ENCODE measurements at places on chromosomes 1 and 21.

DNA sequence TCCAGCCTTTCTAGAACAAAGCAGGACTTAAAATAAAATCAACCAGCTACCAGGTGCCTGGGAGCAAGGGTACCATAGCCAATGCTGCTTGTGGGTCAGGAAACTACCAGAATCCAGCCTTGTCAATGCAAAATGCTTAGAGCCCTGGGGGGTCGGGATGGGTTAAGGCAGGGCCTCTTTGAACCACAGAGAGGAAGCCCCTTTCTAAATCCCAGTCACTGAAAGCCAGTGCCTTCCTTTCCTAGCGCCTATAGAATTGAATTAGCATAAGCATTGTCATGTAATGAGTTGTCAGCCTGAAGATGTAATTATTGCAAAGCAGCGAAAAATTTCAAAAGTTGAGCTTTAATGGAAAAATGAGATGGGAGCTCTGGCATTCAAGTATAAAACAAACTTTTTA is 176.6 kb upstream of the DAB1 start:
- no peak for DNase-seq

GRCh38 chr1:158961178-158961577 is 29.8 kb downstream of the PYHIN1 start:
- no peak for DNase-seq

- no peak for DNase-seq
Observed at GRCh38 chr21:44615466-44615865, 3.6 kb downstream of the KRTAP10-8 start.

- DNase-seq, result no peak
Observed at GRCh38 chr1:192794768-192795035, 14.1 kb upstream of the RGS2 start.

DNA sequence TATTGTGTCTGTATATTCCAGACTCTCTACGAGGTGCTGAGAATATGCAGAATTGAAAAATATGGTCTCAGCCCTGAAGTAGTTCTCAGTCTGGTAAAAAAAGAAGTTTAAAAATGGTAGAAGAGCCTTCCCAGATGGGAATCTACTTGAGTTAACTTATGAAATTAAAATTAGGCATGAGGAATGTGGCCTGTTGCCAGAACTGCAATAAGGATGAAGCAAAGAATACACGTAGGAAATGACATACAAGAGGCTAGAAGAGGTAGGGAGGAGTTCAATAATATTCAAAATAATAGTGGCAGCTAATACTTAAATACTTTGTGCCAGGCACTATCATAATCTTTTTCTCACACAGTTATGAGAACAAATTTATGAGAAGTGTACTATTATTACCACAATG is 6.3 kb downstream of the ASPM start:
- DNase-seq, result no peak

- DNase-seq, result no peak
Observed at GRCh38 chr1:46148318-46148717, 15.9 kb upstream of the PIK3R3 start.

DNA sequence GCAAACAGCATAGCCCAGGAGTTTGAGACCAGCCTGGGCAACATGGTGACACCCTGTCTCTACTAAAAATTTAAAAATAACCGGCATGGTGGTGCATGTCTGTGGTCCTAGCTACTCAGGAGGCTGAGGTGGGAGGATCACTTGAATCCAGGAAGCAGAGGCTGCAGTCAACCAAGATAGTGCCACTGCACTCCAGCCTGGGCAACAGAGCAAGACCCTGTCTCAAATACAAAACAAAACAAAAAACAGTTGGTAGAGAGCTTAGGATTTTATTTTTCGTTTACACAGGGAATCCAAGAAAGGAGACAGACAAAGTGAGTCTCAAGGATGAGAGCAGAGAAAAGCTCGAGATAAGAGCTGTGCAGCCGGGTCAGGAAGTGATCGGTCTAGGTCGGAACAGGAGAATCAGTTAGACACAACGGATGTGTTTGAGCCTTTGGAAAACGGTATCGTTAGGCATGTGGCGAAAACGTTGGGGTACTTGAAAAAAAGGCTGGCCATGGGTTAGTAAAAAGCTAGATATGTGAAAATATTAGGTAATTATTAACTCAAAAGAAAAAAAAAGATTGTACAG is 1.7 kb upstream of the MIB2 start:
- DNase-seq, result no peak

DNA sequence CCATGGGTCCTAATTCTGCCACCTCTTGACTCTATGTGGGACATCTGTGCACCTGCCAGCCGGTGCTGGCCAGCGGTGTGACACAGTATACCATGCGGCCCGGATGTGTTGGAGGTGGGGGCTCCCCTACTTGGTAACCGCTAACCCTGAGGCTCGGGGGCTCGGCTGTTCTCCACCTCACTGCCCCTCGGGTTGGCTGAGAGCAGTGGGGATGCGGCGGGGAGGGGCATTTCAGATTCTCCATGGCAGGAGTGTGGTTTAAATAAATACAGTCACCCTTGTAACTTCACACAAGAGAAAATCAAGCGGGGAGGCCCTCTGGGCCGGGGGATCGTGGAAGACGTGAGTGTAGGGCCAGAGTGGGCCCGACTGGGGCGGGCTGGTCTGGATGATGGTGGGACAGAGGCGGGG is 11.0 kb downstream of the KRTAP10-1 start:
- no peak for DNase-seq

- DNase-seq, result no peak
Observed at GRCh38 chr21:15311510-15311909, 246.7 kb upstream of the NRIP1 start.

DNA sequence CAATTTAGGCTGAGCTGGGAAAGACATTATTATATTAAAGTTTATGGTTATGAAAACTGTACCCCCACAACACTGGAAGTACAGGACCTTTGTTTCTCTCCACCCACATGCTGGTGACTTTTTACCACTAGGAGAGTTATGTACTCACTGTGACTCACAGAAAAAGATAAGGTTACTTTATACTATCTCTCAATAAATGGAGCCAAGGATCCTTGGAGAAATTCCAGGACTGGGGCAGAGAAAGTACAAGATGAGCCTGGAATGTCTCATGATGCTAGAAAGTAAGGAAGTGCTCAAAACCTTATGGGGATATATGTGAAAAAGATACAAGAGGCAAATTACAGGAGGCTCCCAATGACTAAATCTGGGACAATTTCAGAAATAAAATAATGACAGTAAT is 63.9 kb upstream of the C1orf105 start:
- DNase-seq, result no peak

DNA sequence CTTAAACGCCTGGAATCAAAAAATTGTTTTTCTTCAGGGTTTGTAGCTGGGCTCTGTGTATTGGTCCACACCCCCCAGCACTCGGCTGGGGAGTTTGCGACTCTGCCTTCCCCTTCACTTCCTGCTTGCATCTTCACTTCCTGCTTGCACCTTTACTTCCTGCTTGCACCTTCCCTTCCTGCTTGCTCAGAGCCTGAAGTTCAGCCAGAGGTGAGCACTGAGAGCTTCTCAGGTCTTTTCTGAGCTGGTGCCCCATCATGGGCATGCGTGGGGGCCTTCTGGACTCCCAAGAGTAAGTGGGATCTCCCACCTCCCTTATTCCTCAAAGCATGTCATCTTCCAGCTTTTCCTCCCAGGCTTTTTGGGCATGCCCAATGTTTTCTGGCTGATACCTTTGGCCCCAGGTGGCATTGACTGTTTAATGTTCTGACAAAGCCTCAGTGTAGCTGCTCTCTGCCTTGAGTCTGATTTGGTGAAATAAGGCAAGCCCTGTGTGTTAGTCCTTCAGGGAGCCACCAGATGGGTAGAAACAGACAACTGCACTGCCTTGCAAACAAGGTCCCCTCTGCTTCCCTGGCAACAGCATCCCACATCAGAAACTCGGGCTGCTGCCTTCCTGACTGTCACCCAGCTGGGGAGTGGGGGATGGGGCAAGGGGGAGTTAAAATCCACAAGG is 3.5 kb downstream of the KRTAP10-2 start:
- DNase-seq, result no peak

DNA sequence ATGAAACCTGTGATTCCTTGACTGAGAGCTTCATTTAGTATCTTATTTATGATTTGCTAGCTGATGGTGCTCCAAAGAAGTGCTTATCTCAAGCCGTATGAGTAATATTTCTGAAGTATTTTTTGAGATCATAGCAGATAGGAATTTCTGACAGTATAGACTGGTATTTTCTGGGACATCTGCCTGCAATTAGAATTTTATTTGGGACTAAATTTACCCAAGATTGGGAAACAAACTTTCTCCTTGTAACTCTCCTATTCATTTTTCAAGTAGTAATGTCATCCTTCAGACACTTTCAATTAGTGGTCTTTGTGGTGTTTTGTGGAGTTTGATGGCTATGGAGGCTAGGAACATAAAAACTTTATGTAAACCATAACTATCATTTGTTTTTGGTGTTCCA is 597.2 kb upstream of the ZP4 start:
- no peak for DNase-seq

- DNase-seq, result no peak
Observed at GRCh38 chr1:70358921-70359564, 4.5 kb upstream of the ANKRD13C start.

- no peak for DNase-seq
Observed at GRCh38 chr1:234938135-234938534, 190.5 kb downstream of the TOMM20 start.

- no peak for DNase-seq
Observed at GRCh38 chr1:86335916-86336315, 60.2 kb downstream of the ODF2L start.

DNA sequence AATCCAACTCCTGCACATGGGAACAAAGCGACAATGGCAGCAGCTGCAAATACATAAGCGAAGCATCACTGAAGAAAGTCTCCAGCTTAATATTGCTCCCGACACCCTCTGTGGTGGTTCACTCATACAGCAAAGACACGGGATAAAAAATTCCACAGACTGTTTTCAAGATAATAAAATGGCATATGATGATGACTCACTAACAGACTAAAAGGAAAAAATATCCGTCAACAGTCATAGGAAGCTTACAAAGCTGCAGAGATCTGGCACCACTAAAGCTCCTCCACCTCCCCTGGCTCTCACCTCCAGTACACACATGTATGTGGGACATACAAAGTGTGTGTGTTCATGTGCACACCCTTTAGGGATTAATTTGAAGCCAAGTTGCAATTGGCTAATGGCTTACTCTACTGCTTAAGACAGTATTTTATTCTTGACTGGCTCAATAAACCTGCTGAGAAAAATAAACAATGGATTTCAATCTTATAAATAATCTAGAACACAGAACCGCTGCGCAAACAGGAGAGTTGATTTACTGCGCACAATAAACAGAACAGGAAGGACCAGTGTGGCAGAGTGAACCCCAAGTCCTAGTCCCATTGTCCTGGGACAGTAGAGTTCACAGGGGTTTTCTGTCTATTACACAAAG is 94.4 kb downstream of the SLC45A1 start:
- no peak for DNase-seq

DNA sequence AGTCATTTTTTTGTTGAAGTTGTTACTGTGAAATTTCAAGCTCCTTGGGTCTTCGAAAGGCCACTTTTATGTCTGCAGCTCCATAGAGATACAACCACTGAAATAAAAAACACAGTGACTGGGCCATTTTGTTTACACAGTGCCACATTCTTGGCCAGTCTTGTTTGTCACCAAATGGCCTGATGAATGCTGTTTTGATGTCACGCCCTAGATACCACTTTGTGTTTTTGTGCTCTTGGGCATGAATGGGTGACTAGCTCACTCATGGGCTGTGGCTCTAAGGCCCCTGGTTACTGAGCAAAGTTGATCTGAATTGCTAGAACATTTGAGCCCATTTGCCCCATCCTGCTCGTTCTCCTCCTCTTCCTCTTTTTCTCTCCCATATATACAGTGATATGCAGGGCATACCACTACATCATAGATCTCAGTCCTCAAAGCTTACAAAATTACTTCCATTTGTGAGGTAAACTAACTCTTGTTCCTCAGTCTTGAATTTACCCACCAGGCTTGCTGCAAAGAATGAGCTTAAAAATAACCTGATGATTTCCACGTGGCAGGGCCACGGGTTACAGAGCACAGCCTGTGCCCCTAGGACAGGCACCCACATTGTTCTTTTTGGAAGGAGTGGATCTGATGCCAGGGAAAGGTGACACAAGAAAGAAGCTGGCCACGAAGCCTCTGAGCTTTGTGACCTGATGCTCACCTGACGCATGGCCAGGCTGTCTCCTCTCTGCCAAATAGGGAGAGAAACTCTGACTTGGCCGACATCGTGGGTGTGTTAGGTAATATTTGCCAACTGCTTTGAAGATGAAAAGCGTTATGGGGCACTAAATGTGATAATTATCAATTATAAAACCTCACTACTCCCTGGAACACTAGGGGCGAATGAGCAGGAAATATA is 92.4 kb downstream of the RUNX1 start:
- DNase-seq, result no peak

- DNase-seq, result peak; percentile 16
Observed at GRCh38 chr1:156677616-156678596, 699 bp upstream of the NES start.

- no peak for DNase-seq
Observed at GRCh38 chr1:185156288-185156853, 382 bp downstream of the TRMT1L start.
